Right renal pelvis (tissue), 4 donors: ENCODE measurements at places on chromosomes 5 and 9.

GRCh38 chr9:88291056-88291455 lies 97.2 kb upstream of the SPIN1 start:
- no peak for DNase-seq

GRCh38 chr5:88666761-88667495 lies 216.1 kb downstream of the MEF2C start:
- DNase-seq: no peak

DNA sequence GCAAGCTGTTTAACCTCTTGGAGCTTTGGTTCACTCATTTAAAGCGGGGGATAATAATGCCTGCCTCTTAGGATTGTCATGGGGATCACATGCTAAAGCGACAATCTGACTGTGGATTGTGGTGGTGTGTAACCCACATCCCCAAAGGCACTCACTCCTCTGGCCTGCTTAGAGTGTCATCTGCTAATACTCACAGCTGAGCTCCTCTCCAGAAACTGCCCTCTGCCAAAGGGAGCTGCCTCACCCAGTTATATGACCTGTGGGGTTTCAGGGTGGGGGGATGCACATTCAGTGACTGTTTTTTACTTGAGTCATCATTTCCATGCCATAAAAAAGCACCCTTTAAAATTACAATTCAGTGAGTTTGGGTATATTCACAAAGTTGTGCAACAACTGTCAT lies 110.0 kb upstream of the SPOCK1 start:
- no peak for DNase-seq

- DNase-seq: no peak
Observed at GRCh38 chr5:42168091-42168670, 243.1 kb downstream of the FBXO4 start.

DNA sequence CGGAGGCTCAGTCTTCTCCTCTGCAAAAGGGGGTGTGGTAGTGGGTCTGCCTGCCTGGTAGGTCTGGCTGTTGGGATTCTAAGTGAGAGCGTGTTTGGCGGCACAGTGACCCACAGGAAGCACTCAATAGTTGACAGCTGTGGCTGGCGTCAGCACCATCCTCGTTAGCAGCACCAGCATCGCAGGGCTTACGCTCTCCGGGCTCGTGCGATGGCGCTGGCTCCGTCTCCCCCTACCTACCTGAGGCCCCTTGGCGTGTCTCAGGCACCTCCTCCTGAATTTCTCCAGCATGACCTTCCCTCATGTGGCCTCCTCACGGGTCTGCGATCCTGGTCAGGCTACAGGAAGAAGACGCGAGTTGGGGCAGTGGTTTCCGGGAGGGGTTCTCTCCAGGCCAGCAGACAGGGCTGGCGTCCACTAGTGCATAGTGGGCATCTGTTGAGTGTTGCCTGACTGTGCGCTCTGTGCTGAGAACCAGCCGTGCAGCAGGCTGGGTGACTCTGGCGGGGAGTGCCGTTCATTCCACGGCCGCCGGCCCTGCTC lies 66.9 kb downstream of the HMCN2 start:
- DNase-seq: no peak

GRCh38 chr5:122384739-122385235 lies 72.8 kb downstream of the SNCAIP start:
- no peak for DNase-seq

GRCh38 chr5:42994246-42994554 lies 45.9 kb downstream of the ANXA2R start:
- no peak for DNase-seq

GRCh38 chr5:125064621-125065438 lies 318.4 kb upstream of the ZNF608 start:
- no peak for DNase-seq

DNA sequence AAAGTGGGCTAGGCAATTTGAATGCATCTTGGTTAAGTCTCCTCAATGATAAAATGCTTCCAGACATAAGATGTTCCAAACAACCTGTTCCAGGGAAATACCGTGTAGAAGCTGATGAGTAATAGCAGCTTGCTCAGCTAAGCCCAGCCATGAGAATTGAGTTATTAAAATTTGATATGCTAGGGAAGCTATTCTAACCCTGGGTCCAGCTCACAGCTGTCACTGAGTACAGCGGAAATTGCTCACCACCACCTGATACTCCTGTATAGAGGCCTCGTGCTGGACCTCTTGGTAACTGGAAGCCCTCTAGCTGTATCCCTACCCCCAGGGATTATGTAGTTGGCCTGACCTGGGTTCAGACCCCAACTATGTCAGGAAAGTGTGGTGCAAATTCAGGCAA lies 521.3 kb upstream of the TRPC7 start:
- no peak for DNase-seq

- no peak for DNase-seq
Observed at GRCh38 chr9:68619072-68619471, 78.4 kb upstream of the TMEM252 start.

DNA sequence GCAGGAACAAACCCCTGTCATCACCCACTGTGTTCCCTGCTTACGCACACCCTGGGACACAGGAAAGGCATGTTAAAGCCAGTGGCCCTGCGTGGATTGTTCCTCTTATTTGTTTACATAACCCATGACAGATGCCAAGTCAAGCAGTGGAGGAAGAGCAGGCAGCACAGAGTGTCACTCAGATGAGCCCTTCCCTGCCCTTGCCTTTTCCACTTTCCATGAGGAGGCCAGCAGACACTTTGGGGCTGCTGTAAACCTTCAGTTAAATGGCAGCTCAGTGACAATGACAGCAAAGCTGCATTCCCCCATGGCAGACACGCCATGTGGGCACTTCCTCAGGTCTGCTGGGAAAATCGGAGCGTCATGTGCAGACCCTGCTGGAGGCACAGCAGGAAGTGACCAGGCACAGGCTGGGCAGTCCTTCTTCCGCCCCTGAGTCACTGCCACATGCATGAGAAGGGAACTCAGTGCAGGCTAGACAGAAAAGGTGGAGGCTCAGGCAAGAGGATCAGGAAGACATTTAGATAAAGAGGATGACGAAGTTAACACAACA lies 216.8 kb upstream of the PIK3R1 start:
- no peak for DNase-seq

GRCh38 chr5:177508221-177508611 lies 1.4 kb downstream of the DOK3 start:
- no peak for DNase-seq

- DNase-seq: no peak
Observed at GRCh38 chr5:72460413-72460812, 46.8 kb downstream of the ZNF366 start.

GRCh38 chr5:33489481-33490067 lies 48.8 kb downstream of the TARS1 start:
- no peak for DNase-seq

GRCh38 chr9:89508951-89509615 lies 11.2 kb upstream of the SEMA4D start:
- DNase-seq: no peak

- DNase-seq: no peak
Observed at GRCh38 chr5:170628028-170628427, 124.2 kb downstream of the KCNIP1 start.

- DNase-seq: no peak
Observed at GRCh38 chr9:129174724-129175514, 3.1 kb downstream of the IER5L start.

DNA sequence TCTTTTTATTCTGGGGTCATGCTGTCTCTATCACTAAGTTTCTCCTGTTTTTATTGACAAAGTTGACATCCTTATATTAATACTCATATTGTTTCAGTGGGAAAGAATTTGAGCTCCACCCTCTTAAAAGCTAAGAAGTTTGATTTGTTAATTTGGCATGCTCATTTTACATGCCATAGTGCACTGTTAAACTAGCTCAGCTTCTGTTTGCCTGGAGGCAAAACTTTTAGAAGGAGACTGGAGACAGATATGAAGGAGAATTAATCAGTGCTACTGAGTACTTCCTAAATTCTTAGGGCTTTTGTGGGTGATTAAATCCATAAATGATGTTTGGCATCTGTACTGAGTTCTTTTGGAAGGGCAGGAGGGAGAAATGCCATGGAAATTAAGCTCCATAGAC lies 138.9 kb downstream of the NTRK2 start:
- DNase-seq: no peak

DNA sequence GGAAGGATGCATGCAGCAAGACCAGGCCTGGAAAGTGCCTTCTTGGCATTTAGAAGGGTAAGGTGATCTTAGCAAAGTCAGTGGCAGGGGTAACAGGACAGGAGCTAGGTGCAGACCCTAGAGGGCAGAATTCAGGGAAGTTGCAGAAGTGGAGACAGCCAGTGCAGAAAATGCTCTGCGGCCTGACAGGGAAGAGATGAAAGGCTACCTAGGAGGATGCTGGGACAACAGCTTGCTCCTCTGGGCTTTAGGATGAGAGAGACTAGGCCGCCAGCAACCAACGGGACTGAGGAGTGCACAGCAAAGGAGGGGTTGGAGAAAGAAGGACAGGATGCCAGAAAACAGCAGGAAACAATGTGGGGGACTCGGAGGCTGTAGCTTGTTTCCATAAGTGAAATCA lies 219.9 kb downstream of the FSTL4 start:
- no peak for DNase-seq

DNA sequence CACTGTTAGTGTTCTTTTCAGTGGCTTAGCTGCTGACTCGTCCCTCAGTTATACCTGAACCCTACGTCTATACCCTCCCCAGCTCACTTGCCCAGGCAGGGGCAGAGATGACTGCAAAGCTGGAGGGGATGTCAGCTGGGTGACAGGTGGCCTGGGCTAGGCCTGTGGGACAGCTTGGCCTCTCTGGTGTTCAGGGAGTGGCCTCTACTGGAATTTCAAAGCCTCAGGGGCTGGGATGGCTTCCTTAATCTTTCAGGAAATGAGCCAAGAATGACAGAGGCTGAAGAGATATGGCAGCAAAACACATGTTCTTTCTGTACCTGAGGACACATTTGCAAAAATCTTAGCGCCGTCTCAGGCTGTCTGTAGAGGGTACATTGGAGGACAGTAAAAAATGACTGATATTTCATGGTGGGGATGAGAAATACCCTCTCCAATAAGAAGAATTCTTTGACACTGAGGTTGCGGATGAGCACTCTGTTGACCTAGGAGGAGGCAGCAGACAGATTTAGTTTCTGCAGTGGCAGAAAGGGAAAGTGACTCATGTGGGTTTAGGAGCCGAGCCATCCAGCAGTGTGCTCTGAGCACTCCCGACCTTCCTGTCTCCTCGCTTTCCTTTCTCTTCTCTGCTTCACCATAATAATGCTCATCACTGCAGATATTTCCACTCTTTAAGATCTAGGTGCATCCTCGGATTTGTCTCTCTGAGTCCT lies 54.4 kb downstream of the ENTREP1 start:
- no peak for DNase-seq

DNA sequence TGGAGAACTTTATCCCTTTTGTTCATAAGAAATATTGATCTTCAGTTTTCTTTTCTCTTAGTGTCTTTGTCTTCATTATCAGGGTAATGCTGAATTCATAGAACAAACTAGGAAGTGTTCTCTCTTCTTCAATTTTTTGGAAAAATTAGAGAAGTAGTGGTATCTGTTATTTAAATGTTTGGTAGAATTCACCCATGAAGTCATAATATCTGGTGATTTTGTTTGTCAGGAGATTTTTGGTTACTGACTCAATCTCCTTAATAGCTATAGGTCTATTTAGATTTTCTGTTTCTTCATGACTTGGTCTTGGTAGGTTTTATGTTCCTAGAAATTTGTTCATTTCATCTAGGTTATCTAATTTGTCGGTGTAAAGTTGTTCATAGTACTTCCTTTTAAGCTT lies 45.4 kb upstream of the STARD4 start:
- no peak for DNase-seq

DNA sequence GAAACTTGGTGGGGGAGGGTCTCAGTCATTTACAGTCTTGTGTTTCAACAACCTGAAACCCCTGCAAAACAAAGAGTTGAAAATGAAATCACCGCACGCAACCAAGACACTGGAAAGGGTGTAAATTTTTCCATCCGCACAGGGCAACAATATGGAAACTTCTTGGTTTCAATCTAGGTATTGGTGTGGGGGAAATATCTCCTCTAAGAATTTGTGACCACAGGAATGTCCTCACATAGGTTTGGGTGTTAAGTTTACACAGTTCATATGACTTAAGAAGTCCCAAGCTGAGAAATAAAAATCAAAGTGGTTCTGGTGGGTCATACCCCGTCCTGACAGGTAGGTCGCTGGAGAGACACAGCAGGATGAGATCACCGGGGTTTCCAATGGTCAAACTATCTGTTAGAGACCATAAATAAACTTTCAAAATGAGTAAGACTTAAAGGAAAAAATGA lies 51.9 kb upstream of the PIP5K1B start:
- DNase-seq: no peak

- no peak for DNase-seq
Observed at GRCh38 chr5:41883243-41883642, 13.0 kb upstream of the OXCT1 start.

GRCh38 chr9:113370806-113371325 lies 5.9 kb downstream of the HDHD3 start:
- DNase-seq: no peak

GRCh38 chr9:133950629-133951111 lies 41.5 kb downstream of the VAV2 start:
- no peak for DNase-seq

DNA sequence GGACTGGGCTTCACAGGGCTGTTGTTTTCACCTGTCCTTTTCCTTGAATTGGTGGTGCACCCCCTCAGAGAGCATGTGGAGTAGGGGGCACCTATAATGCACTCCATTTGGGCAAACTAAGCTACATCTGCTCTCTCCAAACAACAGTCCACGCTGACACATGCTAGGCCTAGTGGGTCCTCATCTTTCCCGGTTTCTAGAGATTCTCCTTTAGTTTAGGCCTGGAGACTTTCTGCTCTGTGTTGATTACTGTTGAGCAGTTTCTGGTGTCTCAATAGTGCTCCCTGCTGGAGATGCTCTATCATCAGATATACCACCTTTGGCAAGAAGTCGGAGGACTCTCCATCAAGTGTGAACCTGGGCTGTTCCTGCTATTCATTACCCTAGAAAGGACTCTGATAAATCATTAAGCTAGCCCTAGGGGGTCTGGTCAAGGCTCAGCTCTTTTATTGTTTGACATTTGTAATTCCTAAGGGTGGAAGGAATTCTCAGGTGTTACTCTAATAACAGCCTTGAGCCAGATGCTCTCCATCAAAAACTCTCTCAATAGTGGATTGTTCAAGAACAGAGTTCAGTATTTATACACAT lies 64.0 kb upstream of the FYB1 start:
- DNase-seq: peak; percentile 69

DNA sequence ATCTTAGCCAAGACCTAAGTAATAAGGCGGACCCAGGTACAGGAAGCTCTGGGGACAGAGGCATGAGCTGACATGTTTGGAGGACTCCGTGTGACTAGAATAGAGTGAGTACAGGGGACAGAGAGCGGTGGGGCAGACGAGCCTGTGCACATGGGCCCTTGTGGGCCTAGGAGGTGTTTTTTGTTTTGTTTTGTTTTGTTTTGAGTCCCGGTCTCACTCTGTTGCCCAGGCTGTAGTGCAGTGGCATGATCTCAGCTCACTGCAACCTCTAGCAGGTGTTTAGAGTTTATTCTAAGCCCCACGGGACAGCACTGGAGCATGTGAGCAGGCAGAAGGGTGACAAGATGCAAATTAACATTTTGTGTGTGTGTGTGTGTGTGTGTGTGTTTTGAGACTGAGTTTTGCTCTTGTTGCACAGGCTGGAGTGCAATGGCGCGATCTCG lies 3.1 kb upstream of the EEIG1 start:
- DNase-seq: no peak
